ENCODE measurements at places on chromosomes 3 and 15. TPM values are rescaled to one million over a fixed set of nuclear protein-coding genes. Genes with fewer than 3 reads are reported as not detected.

DNA sequence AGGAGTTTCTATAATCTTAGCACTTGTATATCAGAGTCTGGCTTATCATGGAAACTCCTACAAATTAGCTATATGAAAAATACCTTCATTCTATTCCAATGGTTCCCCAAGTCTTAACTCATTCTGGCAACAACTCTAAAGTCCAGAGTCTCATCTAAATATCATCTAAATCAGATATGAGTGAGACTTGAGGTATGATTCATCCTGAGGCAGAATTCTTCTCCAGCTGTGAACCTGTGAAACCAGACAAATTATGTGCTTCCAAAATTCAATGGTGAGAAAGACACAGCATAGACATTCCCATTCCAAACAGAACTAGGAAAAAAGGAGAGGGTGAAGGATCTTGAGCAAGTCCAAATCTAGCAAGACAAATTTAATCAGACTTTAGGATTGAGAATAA is 138.8 kb downstream of the THRB start:
- no peak for DNase-seq

DNA sequence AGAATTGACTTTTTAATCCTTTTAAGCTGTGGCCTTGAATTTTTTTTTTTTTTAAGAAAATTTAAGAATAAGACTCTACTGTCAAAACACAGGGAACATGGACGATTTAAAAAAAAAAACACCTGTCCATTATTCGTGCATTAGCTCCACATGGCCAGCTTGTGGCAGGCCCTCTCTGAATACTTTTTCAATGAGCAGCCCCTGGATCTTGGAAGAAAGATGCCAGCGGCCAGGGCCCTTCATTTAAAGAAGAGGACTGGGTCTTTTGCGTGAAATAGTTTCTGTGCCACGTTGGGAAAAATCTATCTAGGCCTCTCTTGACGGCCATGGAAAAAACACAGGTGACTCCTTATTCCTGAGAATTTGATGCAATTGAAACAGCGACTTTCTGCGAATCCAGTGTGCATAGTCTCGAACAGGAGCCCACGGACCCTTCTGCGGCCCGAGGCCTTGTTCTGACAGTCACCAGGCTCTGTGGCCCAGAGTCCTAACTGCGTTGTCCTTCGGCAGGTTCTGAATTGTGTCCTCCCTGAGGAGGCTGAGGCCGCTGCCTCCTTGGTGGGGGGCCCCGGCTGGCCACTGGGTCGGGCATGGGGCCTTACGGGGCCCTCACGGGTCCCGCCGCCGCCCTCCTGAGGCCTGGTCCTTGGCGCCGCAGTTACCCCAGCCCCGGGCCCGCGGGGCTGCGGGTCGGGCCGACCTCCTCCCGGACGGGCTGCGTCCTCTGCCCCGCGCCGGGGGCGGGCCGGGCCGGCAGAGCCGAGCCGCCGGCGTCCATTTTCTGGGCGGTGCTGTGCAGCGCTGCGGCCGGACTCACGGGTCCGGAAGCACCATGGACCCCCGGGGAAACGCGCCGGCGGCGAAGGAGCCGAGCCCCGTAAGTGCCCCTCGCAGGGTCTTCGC is 33.5 kb downstream of the ZBTB38 start:
- peak; percentile 48 for DNase-seq

DNA sequence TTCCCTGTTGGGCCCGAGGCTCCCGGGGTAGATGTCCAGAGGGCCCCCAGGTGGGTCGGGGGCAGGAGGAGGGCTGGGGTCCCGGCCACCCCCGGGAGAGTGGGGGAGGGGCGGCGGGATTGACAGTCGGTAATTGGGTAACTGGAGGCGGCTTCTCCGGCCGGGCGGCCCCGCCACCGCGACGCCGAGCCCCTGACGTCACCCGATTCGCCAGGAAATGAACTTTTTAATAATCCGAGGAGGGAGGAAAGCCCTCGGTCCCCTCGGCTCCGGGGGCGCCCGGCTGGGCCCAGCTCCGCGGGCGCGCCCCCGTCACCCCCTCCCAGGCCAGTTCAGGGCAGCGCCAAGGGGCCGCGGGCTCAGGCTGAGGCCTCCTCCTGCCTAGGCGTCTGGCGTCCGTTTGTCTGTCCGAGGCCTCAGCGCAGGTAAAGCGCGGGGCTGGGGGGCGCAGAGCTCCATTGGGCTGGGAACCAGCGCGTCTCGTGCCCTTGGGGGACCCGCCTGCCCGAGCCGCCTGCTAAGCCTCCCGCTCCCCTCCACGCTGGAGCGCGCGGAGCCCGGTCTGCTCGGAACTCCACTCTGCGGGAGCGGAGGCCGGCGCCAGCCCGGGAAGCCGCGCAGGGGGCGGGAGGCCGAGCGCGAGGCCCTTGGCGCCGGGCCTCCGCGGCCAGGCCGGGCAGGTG is 3.9 kb downstream of the GATA2 start:
- DNase-seq = peak; percentile 91

- no peak for DNase-seq
Measured at GRCh38 chr3:162092751-162093150, 596.1 kb downstream of the OTOL1 start.

DNA sequence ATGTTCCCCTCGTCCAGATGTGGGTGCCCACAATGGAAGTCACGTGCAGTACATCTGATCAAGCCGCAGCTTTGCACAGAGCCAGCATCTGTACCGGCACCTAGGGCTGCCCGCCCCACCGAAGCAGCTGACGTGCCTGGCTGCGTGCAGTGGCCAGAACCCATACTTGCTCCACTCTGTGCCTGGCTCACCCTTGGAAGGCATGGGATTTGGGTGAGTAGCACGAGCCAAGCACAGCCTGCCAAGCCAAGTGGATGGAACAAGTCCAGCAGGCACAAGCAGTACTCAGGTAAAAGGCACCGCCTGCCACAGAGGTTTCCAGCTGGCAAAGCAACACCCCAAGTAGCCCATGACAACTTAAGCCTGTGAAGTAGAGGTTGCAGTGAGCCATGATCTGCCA is 261.3 kb downstream of the TBC1D5 start:
- DNase-seq = peak; percentile 29

DNA sequence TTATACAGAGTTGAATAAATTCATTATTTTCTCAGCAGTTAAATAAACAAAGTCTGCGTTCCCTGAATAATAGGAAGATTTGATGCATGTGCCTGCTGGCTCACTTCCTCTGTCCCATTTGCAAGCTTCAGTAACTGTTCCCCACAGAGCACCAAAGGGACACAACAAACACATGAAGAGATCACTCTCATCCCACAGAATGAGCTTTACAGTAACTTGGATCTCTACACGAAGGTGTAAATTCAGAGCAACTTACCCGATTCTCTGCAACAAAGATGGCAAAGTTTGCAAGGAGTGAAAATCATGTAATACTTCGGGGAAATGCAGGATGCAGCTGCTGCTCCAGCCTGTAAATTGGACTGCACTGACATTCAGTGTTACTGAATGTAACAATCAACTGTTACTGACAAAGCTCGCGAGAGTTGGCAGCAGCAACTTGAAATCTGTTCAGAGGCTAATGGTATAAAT is at the start of gene BCHE:
Gene BCHE (minus strand): TSS at position 366 of the 468 bp plus-strand sequence. CDS start 6,390 bp downstream, outside the sequence.
- no peak for DNase-seq

- DNase-seq = no peak
Measured at GRCh38 chr15:59443341-59444072, 5.5 kb downstream of the FAM81A start.

- no peak for DNase-seq
Measured at GRCh38 chr3:129040579-129041300, 19.8 kb upstream of the GP9 start.

DNA sequence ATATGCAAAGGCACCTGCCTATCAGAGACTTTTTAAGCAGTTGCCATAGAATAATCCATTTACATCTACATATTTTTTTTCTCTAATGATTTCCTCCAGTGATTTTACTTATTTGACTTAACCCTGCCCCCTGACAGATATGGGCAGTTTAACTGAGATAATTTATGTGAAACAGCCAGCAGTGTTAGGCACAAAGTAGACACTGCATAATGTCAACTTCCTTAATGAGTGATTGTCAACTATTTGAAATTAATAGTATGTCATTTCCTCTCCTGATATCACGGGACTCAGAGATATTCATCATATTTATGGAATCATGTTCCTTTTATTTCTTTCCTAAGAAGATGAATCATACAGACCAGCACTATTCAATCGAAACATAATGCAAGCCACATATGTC is 179.9 kb upstream of the ATP10A start:
- DNase-seq = no peak

DNA sequence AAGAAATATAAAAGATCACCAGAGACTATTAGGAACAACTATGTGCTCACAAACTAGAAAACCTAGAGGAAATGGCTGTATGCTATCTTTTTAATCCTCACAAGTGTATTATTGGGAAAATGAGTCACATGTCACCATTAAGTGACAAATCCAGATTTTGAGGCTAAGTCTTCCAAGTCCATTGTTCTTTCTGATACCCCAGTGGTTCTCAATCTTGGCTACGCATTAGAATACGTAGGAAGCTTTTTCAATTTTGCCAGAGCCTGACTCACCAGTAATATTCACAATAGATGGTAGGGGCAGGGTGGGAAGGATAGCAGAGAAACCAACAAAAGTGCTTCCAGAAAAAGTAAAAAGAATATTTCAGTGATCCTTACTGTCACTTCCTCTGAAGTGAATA is 117.0 kb downstream of the FILIP1L start:
- no peak for DNase-seq

GRCh38 chr15:40960925-40961324 is 7.7 kb downstream of the CHAC1 start:
- no peak for DNase-seq

DNA sequence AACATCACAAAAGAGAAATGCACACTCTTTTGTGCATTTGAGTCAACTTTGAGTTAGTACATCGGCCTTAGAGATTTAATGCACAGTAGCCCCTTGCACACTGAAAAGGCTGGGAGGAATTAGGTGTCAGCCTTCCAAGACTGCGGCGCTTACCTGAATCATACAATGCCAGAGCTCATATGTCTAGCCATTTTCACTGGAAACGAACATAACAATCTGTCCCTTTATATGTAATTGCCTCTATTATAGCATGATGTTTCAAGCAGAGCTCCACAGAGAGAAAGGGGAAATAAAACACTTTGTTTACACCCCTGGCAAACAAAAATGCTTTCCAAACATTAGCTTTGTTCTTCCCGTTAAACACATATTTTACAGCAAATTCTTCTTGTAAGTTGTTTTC is 315.7 kb upstream of the SLCO3A1 start:
- no peak for DNase-seq

- no peak for DNase-seq
Measured at GRCh38 chr3:42720126-42720525, 17.5 kb upstream of the HHATL start.

Gene RETNLB
- total RNA-seq = not detected

Gene CHRM5
- total RNA-seq = 0.11 TPM

Gene SLC28A1
- not detected for total RNA-seq

Gene PFN2
- total RNA-seq = 32.6 TPM

Gene MOBP
- total RNA-seq = not detected

Gene SAMMSON
- total RNA-seq = not detected

Gene UROC1
- total RNA-seq = not detected
